ENCODE measurements at places on chromosomes 2 and 18.

- DNase-seq, result no peak
Measured at GRCh38 chr2:112996635-112997034, 8.6 kb upstream of the IL36A start.

- no peak for DNase-seq
Measured at GRCh38 chr2:191840921-191841320, 6.0 kb downstream of the CAVIN2 start.

DNA sequence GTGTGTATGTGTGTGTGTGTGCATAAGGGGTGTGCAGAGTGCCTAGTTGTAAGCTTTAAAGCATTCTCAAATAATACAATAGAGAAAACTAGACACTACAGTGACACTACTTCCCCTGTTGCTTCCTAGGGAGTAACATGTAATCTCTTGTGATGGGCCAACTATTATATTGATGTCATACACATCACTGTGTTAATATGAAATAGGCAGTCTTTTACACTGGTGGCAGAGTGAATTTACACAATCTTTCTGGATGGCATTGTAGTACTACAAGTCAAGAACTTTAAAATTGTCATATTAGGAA lies 488.0 kb upstream of the ZEB2 start:
- no peak for DNase-seq

GRCh38 chr2:159939946-159940345 lies 122.5 kb downstream of the PLA2R1 start:
- no peak for DNase-seq

- DNase-seq, result no peak
Measured at GRCh38 chr2:214193943-214194342, 216.9 kb upstream of the VWC2L start.

DNA sequence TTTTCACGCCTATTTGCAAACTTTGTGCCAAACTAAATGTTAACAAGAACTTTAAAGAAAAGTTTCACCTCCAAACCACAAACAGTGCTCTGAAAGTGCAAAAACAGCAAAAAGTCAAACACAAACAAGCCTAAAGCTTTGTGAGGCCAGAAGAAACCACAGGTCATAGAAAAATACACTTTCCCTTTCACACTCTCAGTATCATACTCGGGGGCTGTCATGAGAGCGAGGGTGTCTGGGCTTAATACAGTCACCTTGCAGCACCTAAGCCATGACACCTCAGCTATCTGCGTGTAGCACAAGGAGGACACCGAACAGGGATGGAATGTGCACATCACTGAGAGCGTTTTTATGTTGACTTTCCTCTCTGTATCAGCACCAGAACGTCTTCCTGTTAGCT lies 26.6 kb upstream of the SEH1L start:
- DNase-seq, result peak; percentile 14

GRCh38 chr2:18378020-18378653 lies 182.3 kb downstream of the RDH14 start:
- DNase-seq, result no peak

DNA sequence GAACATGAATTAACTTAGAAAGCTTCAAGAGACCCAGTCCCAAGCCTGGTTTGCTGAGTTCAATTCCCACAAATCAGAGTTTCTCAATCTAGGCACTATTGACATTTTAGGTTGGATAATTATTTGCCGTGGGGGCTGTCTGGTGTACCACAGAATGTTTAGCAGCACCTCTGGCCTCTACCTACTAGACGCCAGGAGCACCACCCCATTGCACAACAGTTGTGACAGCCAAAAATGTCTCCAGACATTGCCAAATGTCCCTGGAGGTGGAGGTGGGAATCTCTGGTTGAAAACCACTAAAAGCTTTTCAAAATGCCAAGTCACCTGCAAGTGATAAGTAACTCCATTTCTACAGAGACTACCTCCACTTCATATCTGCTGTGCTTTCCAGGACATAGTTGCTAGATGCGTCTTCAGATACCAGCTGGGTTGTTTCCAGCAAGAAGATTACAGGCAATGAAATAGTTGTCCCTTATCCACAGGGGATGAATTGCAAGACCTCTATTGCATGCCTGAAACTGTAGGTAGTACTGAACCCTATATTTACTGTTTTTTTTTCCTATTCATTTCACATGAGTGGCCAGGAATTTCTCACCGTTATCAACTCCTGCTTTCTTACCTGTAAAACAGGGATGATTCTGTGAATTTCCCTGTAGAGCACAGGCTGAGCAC lies 554.3 kb downstream of the ZEB2 start:
- no peak for DNase-seq

- DNase-seq, result no peak
Measured at GRCh38 chr18:48138210-48138609, 207.8 kb upstream of the SMAD2 start.

GRCh38 chr2:144990661-144991060 lies 470.7 kb upstream of the ZEB2 start:
- DNase-seq, result no peak

DNA sequence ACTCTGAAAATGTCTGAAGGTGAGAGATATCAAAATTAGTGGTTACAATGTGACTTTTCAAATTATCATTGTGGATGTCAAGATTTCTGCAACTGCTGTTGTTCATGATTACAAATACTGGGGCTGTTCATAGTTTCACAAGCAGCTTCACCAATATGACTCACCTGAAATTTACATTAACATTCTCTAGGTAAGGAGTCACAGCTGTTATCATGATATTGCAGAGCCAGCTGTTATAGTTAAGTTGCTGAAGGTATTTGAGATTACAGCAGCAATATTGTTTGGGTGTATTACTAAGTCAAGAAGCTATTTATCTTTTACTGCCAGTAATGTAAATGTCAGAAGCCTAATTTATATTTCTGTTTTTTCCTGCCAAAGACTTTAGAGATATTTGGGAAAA lies 140.0 kb downstream of the MC4R start:
- no peak for DNase-seq

GRCh38 chr2:144320491-144320890 lies 199.4 kb downstream of the ZEB2 start:
- DNase-seq, result no peak

- no peak for DNase-seq
Measured at GRCh38 chr2:1848599-1848995, 104.3 kb upstream of the PXDN start.

DNA sequence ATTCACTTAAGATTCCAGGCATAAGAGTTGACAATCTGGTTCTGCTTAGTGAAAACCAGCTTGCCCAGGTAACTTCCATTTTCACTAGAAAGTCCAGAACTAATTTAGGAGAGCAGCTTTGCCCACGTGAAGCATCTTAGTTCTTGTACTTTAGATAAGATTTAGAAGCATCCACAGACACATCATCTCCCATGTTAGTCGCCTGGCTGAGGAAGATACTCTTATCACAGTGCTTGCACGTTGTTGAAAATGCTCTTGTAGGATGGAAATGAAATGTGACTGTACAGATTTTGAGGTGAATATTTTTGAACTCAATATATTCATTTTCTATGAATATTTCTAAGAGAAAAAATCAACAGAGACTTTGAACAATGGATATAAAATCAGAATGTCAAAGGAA lies 159.7 kb downstream of the SOCS6 start:
- DNase-seq, result no peak

GRCh38 chr2:213022987-213023386 lies 128.4 kb downstream of the IKZF2 start:
- DNase-seq, result no peak

DNA sequence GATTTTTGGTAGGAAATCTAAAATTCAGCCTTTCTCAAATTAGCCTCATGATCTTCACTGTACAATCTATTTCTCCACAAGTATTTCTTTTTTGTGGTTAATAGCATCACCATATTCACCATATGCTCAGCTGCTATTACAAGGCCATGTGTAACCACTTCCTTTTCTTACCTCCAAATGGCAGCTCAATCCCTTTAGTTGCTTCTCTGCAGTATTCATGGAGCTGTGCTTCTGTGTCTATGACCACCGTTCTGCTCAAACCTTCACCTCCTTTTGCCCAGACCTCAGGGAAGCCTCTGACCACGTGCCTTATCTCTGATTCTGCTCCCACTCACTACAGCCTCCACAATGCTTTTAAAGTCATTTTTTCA lies 126.7 kb upstream of the TMEM200C start:
- no peak for DNase-seq

DNA sequence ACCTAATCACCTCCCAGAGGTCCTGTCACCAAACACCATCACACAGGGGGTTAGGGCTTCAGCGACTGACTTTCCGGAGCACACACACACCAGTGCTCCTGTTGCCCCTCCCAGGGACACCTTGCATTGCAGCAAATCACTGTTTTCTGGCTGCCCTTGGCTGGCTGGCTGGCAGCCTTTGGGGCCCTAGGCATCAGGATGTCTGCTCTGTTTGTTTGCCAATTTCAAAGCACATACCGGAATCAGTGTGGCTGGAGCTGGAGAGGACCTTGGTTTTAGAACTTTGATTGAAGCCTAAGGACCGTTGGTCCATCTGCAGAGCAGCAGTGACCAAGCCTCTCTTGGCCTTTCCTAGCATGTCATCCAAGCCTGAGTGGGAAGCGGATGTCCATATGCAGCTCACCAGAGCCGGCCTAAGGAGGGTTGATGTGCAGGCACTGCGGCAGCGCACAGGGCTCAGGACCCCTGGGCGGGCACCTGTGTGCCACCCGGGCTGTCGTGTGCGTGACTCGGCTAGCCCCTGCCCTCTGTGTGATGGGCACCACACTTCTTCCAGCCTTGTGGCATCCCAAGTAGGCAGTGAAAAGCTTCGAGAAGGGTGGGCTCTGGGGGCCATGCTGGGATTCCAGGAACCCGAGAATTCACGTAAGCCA lies 62.1 kb downstream of the GBX2 start:
- DNase-seq, result no peak

GRCh38 chr2:119227346-119227745 lies 3.7 kb downstream of the STEAP3 start:
- no peak for DNase-seq

DNA sequence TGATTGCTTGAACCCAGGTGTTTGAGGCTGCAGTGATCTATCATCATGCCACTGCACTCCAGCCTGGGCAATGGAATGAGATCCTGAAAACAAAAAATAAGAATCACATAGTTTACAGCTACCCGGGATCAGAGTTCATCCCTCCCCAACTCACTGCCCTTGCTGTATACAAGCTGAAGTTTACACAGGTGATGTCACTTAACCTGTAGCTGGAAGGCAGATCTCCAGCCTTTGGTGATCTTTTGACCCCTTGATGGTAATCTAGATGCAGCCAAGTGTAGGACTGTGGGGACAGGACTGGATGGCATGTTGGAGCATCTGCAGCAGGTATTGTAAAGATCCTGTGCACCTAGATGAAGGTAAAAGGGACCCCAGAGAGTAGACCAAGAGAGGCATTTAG lies 66.7 kb upstream of the SLC14A2 start:
- DNase-seq, result no peak

DNA sequence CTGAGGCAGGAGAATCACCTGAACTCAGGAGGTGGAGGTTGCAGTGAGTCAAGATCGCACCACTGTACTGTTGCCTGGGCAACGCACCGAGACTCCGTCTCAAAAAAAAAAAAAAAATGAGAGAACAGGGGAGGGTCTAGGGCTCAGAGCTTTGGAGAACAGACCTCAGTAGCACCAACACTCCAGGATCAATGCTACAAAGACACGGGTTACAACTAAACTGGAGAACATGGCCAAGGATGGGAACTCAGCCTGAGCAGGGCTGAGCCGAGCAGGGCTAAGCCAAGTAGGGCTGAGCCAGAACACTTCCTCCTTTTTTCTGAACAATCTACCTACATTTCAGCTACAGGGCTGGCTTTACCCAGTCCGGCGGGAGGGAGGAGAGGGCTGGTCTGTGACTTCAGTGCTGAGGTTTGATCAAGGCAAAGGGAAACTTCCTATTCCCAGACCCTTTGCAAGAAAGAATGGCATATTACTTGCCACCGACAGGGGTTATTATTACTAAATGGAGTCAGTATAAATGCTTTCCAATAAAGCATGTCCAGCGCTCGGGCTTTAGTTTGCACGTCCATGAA lies 2.9 kb upstream of the CASP8 start:
- no peak for DNase-seq

DNA sequence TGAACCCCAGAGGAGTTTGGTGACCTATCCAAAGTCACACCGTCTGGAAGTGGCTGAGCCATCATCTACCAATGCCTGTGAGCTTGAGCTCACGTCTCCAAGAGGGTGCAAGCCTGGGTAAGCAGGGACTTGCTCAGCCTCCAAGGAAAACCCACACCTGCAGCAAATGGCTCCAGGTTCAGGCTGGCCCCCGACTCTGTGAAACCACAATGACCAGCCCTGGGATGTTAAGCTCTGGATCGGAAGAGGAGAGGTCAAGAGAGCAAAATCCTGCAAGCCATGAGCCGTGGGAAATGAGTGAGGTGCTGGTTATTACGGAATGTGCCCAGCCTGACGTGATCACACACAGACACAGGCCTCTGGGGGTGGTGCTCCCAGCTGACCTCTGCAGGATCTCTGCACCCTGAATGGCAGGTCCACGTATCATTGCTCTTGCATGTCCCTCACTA lies 94.1 kb upstream of the OTOS start:
- DNase-seq, result no peak

GRCh38 chr18:62651276-62652056 lies 63.9 kb upstream of the PHLPP1 start:
- DNase-seq, result no peak

- DNase-seq, result no peak
Measured at GRCh38 chr2:159051661-159052060, 83.2 kb downstream of the TANC1 start.

- no peak for DNase-seq
Measured at GRCh38 chr2:142707318-142707717, 170.1 kb upstream of the KYNU start.

DNA sequence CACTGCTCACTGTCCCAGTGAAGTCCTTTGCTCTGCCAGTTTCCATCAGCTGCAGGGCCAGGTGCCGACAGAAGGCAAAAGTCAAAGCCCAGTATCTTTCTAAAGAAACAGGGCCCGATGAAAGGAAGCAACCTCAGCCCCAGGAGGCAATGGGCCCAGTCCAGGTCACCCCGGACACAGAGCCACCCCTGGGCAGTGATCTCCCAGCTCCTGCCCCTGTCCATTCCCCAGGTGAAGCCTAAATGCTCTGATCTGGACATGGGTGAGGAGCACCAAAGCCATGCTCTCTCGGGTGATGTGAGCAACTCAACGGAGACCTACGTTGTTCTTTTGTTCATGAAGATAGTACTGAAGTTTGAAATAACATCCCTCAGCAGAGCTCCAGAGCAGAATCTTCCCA lies 61.6 kb downstream of the HDAC4 start:
- DNase-seq, result no peak

GRCh38 chr2:217099561-217099960 lies 239.7 kb upstream of the TNP1 start:
- DNase-seq, result no peak

Data from GM18507 (cell line).